ENCODE measurements at places on chromosomes 3 and 15.
A peak's percentile ranks its signal among the peaks of the same experiment; 100 is the strongest.

DNA sequence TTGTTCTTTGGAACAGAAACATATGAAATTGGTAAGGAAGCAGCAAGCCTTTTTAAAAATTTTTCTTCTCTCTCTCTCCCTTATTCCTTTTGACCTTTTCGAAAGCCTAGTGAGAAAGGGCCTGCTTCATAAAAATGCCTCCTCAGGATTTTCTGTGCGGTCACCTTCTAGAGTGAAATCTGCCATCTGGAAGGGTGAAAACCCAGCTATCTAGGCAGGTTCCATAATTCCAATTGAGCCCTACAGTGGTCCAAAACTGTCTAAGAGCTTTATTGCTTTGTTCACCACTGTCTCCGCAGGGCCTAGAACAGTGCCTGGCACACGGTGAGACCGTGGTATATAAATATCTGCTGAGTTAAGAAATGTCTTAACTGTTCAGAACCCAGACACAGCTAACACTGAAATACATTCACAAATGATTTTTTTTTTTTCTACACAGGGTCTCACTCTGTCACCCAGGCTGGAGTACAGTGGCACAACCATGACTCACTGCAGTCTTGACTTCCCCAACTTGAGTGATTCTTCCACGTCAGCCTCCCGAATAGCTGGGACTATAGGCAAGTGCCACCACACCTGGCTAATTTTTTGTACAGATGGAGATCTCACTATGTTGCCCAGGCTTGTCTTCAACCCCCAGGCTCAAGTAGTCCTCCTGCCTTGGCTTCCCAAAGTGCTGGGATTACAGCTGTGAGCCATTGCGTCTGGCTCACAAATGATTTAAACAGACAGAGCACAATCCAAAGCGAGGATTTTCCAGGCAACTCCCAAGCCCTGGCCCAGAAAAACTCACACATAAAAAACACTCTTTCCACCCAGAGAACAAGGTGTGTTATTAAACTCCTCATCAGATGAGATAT lies 64.4 kb downstream of the FRMD4B start:
- no peak for DNase-seq

- DNase-seq: no peak
These were observed 51.1 kb downstream of the CMTM7 start for GRCh38 chr3:32442766-32443165.

DNA sequence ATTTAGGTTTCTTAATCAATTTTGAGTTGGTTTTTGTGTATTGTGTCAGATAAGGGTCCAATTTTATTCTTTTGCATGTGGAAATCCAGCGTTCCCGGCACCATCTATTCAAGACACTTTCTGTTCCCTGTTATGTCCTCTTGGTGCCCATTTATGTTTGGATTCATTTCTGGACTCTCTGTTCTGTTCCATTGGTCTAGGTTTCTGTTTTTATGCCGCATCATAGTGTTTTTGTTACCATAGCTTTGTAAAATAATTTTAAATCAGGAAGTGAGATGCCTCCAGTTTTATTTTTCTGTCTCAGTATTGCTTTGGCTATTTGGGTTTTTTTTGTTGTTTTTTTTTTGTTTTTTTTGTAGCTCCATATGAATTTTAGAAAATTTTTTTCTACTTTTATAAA lies 97.1 kb downstream of the LRRC28 start:
- no peak for DNase-seq

DNA sequence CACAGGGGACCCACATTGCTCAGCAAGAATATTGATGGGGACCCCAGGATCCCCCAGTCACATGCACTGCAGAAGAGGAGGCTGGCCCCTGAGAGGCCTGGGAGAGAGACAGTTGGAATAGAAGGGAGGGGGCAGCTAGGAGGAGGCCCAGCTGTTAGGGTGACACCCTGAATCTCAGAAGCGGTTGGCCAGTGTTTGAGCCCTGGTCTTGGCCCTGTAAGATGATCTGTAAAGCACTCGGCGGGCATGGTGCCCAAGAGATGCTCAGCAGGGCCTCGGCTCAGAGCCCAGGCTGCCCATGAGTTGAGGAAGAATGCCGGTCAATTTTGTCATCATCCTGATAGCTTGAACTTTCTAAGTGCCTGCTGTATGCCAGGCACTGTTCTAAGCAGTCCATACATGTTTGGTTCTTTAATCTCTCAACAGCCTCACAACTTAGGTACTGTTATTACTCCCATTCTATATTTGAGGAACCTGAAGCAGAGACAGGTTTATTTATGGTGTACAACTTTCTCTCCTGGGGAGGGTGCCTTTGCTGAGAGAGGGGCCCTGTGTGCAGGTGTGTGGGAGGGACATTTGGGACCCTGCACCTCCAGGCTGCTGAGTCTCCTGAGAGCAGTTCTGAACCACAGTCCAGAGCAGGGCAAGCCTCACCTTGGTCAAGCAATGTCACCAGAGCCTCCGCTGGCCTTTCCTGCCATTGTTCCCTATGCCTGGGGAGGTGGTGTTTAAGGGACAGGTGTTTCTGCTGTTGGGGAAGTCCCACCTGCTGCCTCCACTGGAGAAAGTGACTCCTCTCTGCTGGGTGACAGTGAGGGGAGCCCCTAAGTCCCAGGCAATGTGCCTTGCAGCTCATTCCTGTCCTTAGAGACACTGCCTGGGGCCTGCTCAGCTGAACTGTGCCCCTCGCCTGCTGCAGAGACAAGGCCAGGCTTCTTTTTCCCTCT lies 26.0 kb downstream of the SLC6A6 start:
- DNase-seq: peak; percentile 47

GRCh38 chr3:38348903-38349302 lies 2.3 kb downstream of the XYLB start:
- DNase-seq: peak; percentile 25

All from astrocyte of the spinal cord (primary cell).